ENCODE measurements at places on chromosomes 16 and 17.

GRCh38 chr17:18117533-18117932 lies 9.0 kb downstream of the MYO15A start:
- no peak for DNase-seq

- no peak for DNase-seq
Observed at GRCh38 chr16:52676959-52677358, 130.0 kb upstream of the TOX3 start.

DNA sequence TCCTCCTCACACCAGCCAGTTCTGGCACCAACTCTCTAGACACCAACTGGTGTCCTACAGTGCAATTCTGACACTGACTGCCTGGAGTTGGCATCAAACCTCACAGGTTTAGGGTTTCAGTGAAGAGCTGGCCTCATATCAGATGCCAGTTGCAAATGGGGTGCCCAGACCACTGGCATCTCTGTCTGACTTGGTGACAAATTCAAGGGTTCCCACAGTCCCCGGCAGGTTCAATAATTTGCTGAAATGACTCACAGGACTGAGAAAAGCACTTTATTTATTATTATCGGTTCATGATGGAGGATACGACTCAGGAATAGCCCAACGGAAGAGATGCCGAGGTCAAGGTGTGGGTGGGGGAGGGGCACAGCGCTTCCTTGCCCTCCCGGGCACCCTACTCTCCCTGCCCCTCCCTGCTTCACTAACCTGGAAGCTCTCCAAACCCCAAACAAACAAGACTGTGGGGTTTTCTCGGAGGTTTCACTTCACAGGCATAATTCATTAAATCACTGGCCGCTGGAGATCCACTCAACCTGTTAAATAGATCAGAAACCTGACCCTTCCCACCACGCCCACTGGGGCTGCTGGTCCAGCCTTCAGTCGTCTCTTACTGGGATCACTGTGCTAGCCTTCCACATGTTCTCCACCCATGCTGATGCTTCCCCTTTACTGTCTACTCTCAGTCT lies 1.7 kb upstream of the NLRP1 start:
- no peak for DNase-seq

DNA sequence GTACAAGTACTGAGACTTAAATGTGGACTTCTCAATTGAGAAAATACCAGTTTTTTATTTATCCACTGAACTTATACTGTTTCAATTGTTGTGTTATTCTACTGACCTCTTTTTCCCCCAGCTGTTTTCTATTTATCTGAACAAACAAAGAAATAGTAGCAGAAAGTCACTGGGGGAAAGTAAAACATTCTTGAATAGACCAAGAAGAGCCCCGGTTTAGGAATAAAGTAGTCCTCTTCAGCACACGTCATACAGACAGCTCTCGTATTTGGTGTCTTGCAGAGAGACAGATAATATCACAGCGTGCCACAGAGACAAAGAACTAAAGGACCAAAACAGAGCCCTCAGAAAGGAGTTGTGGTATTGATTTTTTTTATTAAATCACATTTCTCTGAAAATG lies 1159.1 kb upstream of the CDH8 start:
- no peak for DNase-seq

GRCh38 chr16:9118170-9118569 lies 26.7 kb downstream of the HAPSTR1 start:
- DNase-seq, result no peak

- no peak for DNase-seq
Observed at GRCh38 chr17:20032636-20033035, 23.5 kb downstream of the SPECC1 start.

DNA sequence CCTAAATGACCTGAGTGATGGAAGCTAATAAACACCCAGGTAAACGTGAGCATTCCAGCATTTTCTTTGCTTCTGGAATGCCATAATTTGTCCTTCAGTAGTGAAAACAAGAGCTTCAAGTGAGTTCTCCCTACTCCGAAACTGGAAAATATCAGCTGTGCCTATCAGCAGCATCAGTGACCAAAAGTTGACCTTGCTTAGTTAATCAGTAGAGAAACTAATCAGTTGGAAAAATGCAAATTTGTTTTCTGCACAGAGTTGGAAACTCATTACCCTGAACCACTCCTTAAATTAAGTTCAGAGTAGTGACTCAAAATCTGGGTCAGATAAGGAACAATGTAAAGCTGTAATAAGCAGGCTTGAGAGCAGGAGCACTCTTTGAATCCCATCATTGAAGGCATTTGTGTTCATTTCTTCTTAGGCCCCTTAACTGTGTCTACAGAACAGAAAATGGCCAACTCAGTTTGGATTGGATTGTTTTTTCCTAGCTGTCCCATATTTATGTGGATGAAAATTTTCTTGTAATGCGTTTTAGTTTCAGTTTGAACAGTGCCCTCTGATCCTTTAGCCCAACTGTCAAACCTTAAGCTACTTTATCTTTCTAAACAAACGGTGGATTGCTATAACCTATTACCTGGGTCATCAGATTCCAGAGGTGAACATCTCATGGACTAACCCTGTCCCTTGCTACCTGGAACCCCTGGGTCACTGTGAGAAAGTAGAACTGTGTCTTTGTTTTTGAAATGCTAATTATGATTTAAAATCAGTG lies 290.4 kb downstream of the TOX3 start:
- DNase-seq, result no peak

GRCh38 chr17:36204724-36205500 lies 6.0 kb upstream of the CCL4L2 start:
- DNase-seq, result no peak

GRCh38 chr17:66018786-66019185 lies 173.1 kb downstream of the CEP112 start:
- no peak for DNase-seq

DNA sequence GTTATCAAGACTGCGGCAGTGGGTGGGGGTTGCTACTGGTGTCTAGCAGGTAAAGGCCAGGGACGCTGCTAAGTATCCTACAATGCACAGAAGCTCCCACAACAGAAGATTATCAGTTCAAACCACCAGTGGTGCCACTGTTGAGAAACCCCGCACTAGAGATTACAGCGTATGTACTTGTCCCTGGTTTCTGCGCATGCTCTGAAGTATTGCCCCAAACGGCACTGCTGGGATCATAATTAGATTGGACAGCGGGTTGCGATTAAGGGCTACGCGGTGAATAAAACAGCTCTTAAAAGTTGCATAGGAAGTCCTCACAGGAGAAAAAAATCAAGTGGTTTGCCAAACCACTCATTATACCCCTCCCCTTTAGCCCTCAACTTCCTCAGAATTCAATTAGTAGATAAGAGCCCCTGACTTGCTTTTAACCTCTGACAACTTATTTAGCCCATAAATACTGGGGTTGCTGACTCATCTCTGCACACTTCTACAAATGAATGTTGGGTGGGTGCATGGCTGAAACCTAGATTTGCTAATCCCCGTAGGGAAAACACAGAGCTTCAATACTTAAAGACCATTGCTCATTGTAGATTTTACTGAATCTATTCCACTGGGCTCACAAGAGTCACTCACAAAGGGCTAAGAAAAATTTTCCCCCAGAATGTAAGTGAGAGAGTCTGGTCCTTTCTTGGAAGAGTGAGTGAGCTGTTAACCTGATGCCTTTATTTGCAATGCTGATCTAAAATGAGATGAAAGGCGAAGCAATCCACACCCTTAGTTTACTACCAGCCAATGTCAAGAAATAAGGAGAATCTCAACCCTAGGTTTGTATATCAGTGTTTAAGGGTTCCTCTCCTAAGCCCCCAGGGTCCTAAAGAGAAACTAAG lies 91.8 kb downstream of the RGS9 start:
- DNase-seq, result peak; percentile 39

GRCh38 chr16:74623839-74624235 lies 16.9 kb upstream of the GLG1 start:
- DNase-seq, result no peak

GRCh38 chr17:76511668-76512365 lies 10.6 kb upstream of the RHBDF2 start:
- DNase-seq, result no peak

- DNase-seq, result no peak
Observed at GRCh38 chr17:81404558-81405165, 9.4 kb downstream of the BAHCC1 start.

DNA sequence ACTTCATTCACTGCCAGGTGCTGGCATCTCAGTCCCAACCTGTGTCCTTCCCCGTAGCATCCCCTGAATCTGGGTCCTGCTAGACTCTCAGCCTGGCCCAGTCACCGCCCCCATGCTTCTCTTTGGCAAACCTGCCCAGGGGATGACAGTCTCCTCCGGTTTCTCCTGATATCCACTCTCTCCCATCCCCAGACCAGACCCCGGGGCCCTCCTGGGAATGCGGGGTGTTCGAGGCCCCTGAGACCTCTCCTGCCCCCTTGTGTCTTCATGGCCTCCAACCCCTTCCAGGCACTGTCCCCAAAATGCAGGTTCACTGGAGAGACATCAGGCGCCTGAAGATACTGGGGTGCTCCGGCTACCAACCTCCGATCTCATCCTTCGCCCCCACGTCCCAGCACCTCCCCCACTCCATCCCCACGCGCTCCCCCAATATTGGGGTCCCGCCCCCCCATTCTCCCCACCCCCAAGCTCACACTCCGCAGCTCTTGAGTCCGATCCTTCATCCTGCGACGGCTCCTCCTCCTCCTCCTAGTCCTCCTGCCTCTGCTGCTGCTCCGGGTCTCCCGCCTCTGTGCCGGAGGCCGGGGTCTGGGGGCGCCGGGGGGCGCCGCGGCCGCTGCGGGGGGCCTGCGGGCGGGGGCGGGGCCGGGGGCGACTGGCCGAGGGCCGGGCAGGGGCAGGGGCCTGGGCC lies 399 bp downstream of the STX1B start:
- DNase-seq, result no peak

DNA sequence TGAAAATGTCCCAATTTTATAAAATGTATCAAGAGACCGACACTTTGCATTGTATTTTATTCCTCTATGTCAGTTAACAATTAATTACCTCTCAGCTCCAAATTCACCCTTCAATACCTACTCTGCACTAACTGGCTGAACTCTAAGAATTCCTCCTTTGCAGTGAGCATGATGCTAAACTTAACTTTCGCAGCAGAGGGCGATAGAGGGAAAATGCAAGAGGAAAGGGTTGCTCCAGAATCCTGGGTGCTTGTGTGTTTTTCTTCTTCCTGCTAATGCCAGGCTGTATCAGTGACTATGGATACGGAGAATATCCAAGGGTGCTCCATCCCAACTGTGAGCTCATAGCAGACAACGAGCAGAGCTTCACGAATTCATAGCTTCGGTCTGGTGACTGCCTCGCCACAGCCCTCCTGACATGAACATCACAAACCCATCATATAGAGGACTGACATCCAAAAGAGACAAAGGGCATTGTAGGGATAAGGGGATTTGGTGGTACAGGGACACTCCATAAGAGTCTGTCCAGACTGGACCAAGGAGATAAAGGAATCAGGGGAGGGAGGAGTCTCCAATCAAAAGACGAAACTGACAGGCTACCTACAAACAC lies 172.9 kb downstream of the STX8 start:
- no peak for DNase-seq

DNA sequence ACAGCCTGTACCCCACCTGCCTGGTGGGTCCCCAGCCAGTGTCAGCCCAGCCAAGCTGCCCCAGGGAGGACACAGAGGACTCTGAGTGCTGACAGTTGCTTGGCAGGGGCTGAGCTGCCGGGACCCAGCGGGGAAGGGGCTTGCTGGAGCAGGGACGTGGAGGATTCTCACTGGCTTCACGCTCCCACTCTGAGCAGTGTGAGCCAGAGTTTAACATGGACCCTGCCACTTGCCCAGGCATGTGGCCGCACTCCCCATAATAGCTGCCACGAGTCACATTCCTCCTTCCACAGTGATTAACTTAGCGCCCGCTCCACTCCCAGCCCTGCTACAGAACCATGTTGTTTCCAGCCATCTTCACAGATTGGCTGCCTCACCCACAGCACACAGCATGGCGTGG lies 31.2 kb downstream of the SREBF1 start:
- no peak for DNase-seq

- no peak for DNase-seq
Observed at GRCh38 chr17:51228161-51228560, 31.7 kb downstream of the MBTD1 start.

DNA sequence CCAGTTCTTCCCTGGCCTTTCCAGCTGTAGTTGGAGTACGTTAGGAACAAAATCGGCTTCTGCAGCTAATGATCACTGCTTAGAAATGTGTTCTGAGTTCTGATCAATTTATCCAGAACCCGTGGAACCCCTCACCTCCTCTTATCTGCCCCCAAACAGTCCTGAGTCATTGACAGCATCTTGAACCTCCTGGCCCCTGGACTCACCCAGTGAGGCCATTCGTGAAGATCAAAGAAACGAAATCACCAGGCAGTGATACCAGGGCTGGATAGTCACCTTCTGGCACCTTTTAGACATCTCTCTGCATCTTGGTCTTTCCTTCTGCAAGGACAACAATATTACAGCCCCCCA lies 17.0 kb upstream of the EXOC7 start:
- DNase-seq, result no peak

DNA sequence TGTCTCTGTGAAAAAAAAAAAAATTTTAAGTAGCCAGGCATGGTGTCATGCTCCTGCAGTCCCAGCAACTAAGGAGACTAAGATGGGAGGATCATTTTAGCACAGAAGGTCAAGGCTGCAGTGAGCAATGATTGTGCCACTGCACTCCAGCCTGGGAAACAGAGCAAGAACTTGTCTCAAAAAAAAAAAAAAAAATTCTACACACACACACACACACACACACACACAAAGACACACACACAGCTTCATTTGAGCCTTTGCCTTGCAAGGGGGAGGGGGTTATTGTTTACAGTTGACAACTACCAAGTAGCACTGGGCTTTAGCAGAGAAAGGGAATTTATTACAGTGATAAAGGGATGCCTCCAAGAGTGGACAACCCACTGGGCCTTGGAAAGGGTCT lies 4.9 kb upstream of the POLR3E start:
- no peak for DNase-seq

DNA sequence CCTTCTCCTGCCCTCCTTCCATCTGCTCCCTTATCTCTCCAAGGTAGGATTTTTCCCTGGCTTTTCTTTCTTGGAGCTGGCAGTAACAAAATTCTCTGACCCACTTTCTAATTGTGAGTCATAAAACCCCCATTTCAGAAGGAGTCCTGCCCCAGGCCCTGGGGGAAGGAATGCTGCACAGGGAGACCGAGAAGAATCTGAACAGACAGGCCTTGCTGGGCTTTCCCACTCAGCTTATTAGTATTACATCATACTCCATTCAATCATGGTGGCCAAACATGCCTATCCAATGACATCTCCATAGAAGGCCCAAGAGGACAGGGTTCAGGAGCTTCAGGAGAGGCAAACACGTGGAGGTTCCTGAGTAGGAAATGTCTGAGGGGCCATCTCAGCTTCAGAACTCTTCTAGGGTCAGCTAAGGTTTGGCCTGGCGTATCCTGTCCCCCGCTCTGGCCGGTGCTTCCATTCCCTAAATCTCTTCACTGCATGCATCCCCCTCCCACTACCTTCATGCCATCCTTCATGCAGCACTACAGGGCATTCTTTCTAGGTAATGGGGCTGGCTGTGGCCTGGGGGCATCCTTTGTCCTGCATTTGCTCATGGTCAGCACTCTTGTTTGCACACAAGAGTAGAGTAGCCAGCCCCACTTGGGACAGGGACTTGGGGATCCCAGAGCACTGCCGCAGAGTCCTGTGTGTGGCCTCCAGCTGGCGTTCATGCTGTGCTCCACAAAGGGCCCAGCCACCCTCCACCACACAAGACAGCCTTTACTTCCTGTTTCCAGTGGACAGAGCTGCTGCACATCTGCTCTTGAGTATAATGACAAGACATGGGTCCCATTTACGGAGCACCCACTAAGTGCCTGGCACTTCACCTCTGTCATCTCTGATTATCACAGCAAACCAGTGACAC lies 8.2 kb downstream of the SLC6A2 start:
- no peak for DNase-seq
